ENCODE measurements at places on chromosomes 1 and 21.

DNA sequence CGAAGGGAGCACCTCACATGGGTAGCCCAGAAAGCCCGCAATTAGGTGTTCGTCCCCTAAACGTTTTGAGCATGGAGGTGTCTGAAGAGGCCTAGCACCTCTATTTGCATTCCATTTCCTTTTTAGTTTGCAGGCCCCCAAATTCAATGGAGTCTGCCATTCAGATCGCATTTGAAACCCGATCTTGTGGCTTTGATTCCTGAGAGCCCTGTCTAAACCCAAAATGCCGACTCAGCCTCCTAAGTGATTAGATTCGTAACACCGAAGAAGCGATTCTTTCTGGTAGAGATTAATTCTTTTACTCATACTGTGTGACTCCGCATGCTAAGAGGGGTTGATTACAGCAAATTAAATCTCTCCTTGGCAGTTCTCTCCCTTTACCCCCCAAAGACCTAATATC, 415.2 kb upstream of the KAZN start:
- no peak for DNase-seq

DNA sequence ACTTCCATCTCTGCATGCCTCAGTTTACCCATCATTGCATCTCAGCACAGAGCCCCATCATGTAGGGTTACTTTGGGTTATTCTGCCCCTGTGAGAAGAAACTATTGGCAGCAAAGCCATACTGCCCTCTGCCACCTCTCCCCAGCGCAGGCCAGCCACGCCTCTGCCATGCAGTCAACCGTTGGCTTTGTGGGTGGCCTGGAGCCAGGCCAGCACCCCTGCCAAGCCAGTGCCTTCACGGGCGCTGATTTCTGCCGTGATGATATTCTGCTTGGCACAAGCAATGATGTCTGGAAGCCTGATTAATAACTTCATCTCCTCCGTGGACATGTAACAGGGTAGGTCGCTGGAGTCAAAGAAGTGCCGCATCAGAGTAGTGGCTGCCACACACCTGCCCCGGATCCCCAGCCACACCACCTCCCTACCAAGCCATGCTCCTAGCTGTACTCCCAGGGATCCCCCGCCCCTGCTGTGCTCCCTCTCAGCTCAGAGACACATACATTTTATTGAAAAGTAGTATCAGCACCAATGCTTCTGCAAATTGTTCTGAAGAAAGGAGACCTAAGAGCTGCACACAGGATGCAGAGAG, 15.0 kb upstream of the CEP85 start:
- DNase-seq, result no peak

GRCh38 chr1:52613636-52614373, 11.6 kb downstream of the GPX7 start:
- DNase-seq, result no peak

DNA sequence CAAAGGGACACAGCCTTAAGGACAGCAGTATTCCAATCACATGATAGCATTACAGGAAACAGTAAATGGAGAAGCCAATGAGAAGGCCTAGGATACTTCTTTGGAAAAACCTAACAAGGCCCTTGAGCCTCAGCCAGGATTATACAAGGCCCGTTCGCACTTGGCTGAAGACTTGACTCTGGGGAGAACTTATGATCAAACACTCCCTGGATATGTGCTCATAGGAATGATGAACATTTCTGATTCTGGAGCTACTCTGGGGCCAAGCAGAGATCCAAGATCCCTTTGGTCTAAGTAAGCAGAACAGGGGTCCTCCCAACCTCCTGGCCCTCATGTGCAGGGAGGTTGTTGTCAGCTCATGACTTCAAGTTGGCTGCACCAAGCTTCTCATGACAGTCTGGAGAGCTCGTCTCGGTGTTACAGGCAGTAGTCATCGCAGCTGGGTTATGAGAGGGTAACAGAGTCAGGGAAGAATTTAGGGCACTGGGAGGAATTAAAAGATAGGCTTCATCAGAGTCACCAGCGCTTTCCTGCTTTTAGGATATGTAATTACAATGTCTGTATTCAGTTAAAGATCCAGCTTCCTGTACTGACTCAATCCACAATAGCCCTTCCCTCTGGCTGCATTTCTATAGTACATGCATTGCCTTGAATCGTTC, 92.5 kb upstream of the IRF2BP2 start:
- DNase-seq, result no peak

DNA sequence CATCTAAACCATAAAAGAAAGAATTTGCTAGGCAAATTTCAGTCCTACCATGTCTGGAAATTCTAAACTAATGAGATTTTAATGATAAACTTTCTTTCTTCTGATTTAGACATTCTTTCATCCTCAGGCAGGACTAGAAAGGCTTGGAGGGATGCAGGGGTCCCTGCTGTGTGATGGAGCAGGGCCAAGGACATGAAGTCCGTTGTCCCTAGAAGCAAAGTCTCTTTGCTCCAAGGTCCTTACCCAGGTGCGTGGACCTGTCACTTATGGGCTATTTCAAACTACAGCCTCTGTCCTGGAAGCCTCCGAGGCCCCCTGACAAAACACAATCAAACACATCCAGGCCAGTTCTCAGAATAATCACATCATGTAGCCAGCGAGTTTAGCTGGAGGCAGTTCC, 26.6 kb downstream of the URB1 start:
- no peak for DNase-seq

DNA sequence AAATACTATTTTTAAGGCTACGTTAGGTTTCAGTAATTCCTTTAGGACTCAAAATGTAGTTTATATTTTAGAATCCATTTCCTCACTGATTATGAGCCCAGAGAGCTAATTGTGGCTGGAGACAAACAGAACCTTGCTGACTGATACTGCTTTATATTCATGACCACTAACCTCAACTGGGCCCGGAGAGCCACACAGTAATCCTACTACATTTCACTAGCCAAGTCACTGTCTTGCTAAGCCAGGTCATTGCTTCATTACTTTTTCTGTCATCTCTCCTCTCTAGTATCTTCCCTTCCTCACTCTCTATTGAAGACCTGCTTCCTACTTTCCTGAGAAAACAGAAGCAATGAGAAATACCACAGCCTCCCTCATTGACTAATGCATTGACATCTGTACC, 24.7 kb downstream of the IL23R start:
- no peak for DNase-seq

GRCh38 chr1:66563941-66564630, 30.1 kb downstream of the SGIP1 start:
- no peak for DNase-seq

DNA sequence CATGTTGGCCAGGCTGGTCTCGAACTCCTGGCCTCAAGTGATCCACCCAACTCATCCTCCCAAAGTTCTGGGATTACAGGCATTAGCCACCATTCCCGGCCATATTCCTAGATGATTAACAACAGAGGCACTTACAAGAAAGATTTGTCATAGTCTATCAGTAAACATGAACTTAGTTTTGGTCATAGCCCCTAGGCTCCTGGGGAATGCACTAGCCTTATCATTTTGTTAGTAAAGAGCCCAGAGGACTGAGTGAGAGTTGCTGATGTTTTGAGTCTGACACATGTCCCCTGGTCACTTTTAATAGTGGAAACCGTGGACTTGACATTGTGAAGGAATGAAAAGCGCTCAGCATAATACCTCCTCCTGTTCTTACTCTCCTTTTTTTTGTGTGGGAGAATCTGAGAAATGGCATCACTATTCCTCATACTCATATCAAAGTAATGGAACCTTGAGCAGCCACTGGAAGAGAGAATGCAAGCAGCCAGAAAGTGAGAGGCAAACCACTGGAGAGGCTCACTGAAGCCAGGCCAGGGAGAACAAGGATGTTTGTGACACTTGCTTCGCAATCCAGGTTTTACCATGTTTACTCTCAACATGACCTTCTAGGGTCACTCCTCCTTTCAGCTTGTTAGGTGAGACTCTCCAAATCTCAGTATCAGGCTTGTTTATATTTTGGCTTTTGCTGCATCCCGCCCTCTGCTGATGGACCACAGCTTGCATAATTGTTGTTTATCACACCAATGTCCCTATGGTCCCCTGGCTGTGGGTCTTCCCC, 14.8 kb downstream of the ATP1B1 start:
- no peak for DNase-seq

GRCh38 chr1:153387785-153388184, 3.1 kb downstream of the S100A8 start:
- no peak for DNase-seq

GRCh38 chr1:167904652-167905130, 9.2 kb downstream of the ADCY10 start:
- no peak for DNase-seq

- DNase-seq, result no peak
These were observed 25.0 kb upstream of the SYDE2 start for GRCh38 chr1:85225624-85226380.

DNA sequence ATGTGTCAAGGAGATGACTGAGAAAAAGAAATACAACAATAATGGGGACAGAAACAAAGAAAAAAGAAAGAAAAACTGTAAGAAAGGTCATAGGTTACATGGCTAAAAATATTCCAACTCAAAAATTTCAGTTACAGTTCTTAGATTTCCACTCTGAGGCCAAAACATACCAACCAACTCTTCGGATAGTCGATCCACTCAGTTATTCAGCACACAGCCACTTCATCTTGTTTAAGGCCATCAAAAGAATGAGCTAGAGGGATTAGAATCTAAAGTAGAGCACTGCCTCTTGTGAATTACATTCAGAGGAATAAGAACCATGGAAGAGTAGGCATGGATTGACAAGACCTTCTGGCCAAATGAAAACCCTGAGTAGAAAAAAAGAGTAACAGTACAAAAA, 277.0 kb downstream of the MRPL39 start:
- DNase-seq, result no peak

GRCh38 chr1:212678456-212679410, 20.9 kb downstream of the BATF3 start:
- DNase-seq, result no peak

DNA sequence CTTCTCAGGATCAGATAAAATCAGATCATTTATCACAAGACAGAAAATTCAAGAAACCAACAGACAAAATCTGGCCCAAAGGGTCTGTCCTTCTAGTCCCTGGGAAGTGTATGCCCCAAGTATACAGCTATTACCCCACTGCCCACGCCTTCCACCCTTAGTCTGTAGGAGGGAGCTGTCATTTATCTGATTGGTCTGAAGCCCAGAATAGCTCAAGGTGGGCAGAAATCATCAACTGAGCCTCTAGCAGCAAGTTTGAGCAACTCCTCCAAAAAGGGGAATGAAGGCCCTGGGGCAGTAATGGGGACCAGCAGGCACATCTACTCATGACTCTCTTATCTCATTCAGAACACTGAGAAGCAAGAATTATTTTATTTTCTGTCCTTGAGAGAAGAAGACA, 126.9 kb downstream of the MATN1 start:
- DNase-seq, result no peak

DNA sequence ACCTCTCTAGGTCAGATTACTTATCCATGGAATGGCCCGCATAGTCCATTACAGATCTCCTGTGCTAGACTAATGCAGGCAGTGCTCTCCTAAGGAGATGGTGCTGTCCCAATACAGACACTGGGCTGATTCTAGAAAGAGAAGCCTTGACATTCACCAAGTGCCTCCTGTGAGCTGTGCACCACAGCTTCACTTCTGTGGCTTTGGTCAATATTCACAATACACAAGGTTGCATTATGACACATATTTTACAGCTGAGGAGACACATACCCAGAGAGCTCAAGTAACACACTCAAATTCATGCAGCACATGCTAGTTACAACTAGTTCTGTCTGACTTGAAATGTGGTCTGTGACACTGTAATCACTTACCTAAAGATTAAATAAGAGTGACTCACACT, 59.4 kb upstream of the LRRC8B start:
- DNase-seq, result no peak

- DNase-seq, result no peak
These were observed 2.5 kb downstream of the DR1 start for GRCh38 chr1:93348104-93348728.

- no peak for DNase-seq
These were observed 96.7 kb downstream of the GABPA start for GRCh38 chr21:25831300-25831960.

DNA sequence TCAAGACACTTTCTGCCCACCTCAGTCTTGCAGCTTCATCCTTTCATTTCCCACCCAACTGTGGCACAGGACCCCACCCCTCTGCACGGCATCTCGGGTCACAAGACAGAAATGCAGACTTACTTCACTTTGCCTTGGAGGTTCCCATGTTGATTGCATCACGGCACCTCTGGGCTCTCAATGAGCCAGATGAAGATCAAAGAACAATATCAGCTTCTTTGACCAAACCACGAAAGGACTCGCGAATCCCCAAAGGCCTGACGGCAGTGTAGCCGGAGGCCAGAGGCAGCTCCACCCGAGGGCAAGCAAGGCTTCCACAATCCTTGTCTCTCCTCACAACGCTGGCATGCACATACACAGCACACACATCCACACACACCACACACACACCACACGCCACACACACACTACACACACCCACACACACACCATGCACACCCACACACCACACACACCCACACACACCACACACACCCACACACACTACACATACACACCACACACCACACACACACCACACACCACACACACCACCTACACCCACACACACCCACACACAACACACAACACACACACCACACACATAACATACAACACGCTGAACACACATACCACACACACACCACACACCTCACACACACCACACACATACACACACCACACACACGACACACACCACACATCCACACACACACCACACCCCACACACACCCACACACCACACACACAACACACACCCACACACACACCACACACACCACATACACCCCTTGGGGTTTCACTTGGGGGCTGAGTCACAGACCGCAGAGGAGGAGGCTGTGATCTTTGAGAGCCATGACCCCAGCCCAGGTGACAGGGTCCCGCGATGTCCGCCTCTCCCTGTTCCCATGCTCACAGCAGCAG, 35.8 kb downstream of the UBASH3A start:
- DNase-seq, result no peak

GRCh38 chr21:34177919-34178567, 104.7 kb downstream of the MRPS6 start:
- no peak for DNase-seq

DNA sequence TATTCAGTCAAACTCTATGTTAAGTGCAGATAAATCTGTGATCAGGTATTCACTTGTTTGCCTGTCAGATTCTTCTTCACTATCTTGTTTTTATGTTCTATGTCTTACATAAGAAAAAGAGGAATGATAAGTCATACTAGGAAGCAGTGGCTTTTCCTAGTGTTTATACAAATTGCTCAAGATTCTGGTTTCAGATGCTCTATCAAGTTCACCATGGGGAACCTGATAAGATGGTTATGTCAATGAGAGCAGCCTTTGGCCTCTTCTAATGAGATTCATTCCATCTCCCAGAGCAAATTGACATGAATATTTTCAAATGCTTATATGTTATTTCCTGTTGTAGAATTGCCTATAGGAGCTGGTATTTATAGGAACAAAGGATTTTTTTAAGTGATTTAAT, 218.8 kb upstream of the TMPRSS15 start:
- DNase-seq, result no peak

Measured in stimulated activated CD8-positive, alpha-beta memory T cell treated with anti-CD3 and anti-CD28 coated beads, Interleukin-7, amount 100 ng/mL, for 1 hour (primary cell).